ENCODE measurements at places on chromosomes 5 and 9. TPM values are rescaled to one million over a fixed set of nuclear protein-coding genes. Genes with fewer than 3 reads are reported as not detected.

Gene TMEM252
- not detected for total RNA-seq

Gene HACD4
- 0.36 TPM for total RNA-seq

Gene KCNV2
- total RNA-seq = not detected

Gene CCL27
- not detected for total RNA-seq
